Cardiac muscle cell (in vitro differentiated cells and primary cell): ENCODE measurements at places on chromosomes 6 and 20. TPM values are rescaled to one million over a fixed set of nuclear protein-coding genes. Genes with fewer than 3 reads are reported as not detected.

The HLA-G gene
- 0.12 and 0.16 TPM in 2 replicates for polyA plus RNA-seq

The CDH26 gene
- 0.38 and 0.96 TPM in 2 replicates for polyA plus RNA-seq

The PARD6B gene
- polyA plus RNA-seq: 10.2 and 20.4 TPM in 2 replicates

The NKX2-2 gene
- not detected in 2 replicates for polyA plus RNA-seq

The E2F1 gene
- polyA plus RNA-seq: 26.7 and 61.4 TPM in 2 replicates

The GJA10 gene
- not detected in 2 replicates for polyA plus RNA-seq
